ENCODE measurements at places on chromosomes 6 and 20.

DNA sequence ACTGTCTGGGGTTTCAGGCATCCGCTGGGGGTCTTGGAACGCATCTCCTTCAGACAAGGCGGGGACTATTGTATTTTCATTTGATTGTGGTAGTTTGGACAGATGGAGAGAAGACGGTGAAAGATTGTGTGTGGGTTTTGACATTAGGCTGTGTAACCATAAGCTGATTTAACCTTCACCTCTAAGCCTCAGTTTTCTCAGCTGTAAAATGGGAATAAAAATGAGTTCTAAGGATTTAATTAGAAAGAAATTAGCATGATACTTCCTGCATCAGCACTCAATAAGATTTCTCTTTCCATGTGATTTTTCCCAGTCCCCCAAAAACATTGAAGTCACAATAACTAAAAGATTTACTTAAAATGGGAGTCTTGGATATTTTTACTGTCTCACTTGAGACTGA lies 78.1 kb downstream of the CBFA2T2 start:
- DNase-seq, result no peak

- no peak for DNase-seq
Observed at GRCh38 chr6:40466986-40467539, 120.1 kb downstream of the LRFN2 start.

GRCh38 chr6:27333642-27334040 lies 21.6 kb upstream of the POM121L2 start:
- no peak for DNase-seq

DNA sequence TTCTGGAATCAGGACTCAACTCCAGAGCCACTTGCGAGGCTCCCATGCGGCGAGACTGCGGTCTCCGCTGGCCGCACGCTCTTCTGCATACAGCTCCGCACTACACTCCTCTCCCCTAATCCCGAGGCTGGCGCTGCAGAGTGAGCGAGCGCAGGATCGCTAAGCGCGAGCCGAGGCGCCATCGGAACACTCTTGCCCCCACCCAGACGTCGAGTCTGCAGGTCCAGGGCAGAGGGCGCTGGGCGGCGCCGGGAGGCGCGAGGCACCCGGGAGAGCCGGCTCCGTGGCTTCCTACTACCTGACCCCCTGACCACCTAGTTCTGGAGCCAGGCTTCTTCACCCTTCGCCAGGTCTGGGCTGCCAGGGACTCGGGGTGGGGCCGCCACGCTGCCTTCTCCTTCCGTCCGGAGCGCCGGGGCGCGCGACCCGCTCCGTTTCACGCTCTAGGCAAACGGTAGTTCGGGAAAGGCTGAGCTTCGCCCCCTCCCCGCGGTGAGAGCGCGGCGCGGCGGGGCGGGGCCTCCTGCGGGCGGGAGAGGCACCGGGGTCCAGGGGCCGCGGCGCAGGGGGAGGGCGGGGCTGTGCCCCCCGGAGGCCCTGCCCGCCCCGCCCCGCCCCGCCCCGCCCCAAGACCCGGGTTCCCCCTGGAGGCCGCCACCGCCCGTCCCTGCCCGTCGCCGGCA lies 5.4 kb upstream of the TUBB2A start:
- DNase-seq, result peak; percentile 83

DNA sequence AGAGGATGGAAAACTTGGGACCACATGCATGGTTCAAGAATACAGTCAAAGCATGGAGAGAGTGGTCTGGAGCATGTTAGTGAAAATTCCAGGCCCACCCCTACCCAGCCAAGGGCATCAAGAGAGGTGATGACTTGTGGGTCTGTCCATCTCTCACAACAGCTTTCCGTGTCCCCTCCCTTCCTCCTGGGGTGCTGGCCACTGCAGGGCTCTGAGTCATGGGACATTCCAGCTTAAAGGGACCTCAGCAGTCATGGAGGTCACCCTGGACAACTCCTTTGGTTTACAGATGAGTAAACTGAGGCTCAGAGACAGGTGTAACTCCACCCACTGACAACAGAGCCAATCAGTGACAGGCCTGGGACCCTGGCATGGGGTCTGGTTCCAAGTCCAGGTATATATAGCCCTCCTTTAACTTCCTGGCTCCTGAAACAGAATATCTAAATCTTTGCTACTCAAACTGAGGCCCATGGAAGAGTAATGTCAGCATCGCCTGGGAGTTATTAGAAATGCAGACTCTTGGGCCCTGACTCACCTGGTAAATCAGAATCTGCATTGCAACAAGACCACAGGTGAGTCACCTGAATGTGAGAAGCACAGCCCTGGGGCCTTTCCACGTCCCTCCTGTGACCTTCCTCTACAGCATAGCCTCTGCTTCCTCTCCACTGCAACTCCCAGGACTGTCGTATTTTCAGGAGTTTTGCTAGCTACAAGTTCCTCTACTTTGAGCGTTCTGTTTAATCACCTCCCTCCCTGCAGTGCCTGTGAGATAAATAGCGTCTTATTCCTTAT lies 170.2 kb downstream of the ZDHHC14 start:
- peak; percentile 29 for DNase-seq

GRCh38 chr6:135972150-135972549 lies 120.6 kb downstream of the PDE7B start:
- no peak for DNase-seq

DNA sequence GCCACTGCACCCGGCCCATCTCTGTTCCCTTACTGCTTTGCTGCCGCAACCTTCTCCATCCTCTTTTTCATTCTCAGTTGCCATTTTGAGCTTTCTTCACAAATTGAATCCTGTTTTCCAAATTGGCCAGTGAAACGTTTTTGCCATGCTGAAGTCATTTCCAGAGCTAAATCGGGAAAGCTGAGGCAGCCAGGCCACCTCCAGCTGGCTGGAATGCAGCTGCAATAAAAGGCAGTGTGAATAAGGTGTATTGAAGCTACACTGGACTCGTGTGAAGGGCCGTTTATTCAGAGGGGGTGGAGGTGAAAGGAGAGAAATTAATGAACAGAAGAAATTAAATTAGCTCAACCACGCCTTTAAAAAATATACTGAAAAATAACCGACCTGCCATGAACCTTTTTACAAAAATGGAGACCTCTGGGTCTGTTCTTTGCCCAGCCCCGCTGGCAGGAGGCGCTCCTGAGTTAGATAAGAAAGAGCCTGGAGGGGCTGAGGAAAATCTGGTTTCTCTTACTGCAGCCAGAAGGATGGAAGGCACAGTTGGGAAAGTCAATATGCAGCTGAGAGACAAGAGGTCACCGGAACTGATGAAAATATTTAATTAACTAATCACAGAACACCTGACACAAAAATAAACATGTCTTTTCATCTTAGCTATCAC lies 283.9 kb downstream of the FOXC1 start:
- peak; percentile 20 for DNase-seq

DNA sequence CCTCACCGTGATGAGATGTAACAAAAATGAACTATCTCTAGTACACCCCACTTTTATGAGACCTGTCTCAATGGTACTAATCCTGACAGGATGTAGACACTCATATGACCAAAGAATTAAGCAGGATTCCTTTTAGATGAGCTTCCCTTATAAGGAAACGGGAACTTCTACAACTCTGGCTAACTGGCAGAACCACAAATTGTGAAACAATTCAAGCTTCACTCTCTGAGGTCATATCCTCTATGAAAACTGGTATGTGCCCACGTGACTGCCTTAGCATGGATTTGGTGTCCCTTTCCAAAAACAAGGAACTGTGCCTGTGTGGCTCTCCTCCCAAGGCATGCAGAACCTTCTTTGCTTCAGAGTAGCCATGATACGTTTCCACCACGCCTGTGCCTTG lies 14.1 kb upstream of the CPNE5 start:
- DNase-seq, result peak; percentile 89

DNA sequence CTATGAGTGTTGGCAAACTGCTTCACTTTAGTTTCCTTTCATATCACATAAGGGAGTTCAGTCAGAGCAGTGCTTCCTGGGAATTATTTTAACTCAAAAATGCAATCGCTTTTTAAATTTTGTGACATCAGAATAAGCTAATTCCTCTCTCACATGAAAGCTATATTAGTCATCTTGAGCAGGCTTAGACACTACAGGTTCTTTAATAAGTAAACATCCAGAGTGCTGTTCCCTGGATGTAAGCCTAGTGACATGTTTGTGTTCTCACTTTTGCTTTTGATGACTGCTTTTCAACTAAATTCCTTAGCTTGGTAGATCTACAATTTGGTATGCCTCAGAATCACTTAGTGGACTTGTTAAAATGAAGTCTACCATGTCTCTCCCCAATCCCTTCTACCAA lies 252.7 kb upstream of the POU3F2 start:
- peak; percentile 5 for DNase-seq

- DNase-seq, result no peak
Observed at GRCh38 chr20:43508106-43508505, 609 bp downstream of the L3MBTL1 start.

DNA sequence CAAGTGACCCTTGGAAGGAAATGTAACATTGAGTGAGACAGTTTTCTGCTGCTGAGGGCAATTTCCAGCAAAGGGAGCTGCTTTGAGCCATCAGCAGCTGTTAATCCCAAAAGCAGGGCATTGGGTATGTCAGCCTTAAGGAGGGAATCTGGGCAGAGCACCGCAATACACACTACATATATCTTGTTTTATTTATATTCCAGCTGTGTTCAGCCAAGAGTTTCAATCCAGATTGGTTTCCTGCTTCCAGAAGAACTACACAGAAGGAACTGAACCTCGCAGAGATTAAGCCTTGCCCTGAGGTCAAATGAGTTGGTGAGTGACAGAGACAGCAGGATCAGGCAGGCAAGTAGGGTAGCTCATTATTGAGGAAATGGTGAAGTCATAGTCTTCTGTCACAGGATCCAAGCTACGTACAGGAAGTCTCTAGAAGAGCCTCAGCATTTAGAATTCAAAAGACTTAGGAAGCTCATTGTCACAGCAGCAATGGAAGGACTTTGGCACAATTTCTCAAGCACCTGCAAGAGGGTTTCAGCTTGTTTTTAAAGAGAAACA lies 109.9 kb upstream of the HEY2 start:
- no peak for DNase-seq

GRCh38 chr6:149964308-149965193 lies 808 bp downstream of the ULBP1 start:
- DNase-seq, result peak; percentile 24

DNA sequence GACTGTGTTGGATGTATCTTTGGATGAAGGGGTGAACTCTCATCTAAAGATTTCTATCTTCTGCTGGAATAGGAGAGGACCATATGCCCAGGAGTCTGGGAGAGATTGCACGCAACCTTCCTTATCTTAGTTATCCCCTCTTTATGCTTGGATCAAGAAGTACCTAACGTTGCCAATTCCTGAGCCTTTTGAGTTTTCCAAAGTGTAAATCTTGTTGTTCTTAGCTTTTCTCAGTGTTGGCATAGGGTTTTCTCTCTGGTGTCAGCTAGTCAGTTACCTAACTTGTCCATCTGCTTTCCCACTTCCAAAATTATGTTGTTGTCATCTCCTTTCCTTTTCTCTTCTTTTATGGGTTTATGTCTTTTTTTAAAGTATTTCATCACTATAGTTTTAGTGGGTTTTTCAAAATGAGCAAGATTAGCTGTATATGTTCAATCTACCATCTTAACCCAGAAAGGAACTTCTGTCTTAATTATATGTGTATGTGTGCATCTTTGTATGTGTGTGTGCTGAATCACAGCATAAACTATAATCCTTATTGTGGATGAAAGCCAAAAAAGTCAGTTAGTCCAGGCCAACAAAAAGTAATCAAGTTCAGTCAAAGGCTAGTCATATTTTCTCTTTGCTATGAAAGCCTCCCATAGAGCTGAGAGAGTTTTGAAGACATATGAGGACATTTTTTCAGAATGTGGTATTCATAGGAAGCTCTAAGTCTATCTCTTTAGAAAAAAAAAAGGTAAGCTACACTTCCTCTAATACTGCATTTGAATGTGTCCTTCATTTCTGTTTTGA lies 72.1 kb downstream of the KHDC1L start:
- DNase-seq, result peak; percentile 16

GRCh38 chr6:107075951-107076381 lies 39.3 kb downstream of the BEND3 start:
- DNase-seq, result no peak

DNA sequence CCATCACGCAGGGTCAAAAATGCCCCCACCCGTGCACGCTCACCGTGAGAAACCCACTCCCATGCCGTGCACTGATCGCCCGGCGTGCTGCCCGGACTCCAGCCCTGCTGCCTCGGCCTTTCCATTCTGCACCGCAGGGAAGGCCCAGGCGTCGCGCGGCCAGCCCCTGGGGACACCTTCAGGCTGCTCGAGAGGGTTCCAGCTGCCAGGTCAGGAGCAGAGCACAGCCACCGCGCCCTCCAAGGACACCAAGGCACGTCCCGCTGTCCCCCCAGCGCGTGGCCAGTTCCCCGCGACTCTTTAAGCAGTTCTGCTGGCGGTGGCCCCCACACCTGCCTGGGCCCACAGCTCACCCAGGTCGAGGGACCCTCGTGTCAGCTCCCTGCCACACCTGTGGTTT lies 314.3 kb upstream of the QKI start:
- no peak for DNase-seq

DNA sequence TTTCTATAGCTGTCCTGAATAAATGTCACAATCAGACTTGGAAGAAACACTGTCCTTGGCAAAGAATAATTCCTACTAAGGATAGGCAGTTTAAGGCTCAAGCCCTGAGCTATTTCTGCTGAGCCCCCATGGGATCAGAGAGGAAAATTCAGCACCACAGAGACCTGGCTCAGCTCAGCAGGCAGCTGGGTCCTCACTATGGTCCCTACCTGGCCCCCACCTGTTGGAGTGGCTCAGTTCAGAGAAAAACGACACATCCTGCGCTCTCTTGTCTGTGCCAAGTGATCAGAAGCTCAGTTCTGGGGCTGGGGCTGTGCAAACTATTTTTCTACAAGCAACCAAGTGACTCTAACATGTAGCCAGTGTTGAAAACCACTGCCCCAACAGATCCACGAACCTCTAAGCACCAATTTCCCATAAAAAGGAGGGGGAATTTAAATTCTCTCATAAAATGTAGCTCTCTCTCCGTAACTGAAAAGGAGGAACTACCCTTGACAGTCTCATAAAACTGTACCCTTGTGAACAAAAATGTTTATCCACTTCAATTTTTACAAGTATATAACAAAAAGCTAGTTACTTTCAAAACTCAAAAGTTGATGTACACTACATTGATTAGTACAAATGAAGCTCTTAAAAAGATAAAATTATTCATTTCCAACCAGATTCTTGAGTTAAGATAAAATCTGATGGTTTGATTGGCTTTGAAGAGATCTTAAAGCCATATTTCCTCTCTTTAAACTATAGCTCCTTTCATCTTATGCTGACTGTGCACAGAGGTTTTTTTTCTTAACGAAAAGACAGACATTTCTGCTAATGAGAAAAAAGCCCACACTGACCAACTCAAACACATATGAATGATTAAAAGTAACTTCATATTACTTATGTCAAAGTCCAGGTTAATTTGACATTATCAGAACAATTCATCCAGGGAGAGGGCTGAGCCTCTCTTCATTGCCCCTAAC lies 52.0 kb downstream of the KIF13A start:
- no peak for DNase-seq

GRCh38 chr6:13461805-13462204 lies 25.6 kb downstream of the GFOD1 start:
- peak; percentile 45 for DNase-seq
